ENCODE measurements at places on chromosomes 12 and 14. TPM values are rescaled to one million over a fixed set of nuclear protein-coding genes. Genes with fewer than 3 reads are reported as not detected.
A peak's percentile ranks its signal among the peaks of the same experiment; 100 is the strongest.

GRCh38 chr12:4987076-4988046 lies 56.3 kb upstream of the KCNA5 start:
- DNase-seq: no peak

ASIC1 gene
- total RNA-seq: 5.6 TPM

DNA sequence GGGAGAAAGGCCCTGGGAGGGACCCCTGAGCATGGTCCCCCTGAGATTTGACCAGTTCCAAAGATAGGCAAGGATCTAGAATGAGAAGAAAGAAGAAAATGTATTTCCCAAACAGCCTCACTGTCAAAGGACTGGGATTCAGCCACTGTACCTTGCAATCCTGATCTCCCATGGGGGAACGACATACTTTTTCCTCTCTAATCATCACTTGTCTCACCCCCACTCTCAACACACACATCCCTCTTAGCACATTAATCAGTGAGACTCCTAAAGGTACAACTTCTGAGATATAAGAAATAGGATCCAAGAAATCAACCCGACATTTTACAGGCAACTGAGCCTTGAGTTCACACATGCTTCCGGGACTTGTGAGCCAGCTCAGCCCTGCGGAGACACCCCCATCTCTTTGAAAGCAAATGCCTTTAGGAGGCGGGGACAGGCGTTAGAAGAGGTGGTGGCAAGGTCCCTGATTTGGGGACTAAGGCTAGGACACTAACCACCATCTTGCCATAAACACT lies 1.4 kb downstream of the MAP3K9 start:
- peak; percentile 79 for DNase-seq

- DNase-seq: no peak
Measured at GRCh38 chr12:99454539-99455172, 192.9 kb upstream of the GARIN6 start.

GRCh38 chr14:69464829-69465228 lies 19.7 kb upstream of the PLEKHD1 start:
- DNase-seq: no peak

GRCh38 chr12:12404297-12404696 lies 47.4 kb downstream of the BORCS5 start:
- DNase-seq: peak; percentile 31

SDR9C7 gene
- 0.28 TPM for total RNA-seq
